ENCODE measurements at places on chromosomes 3 and 15.

- DNase-seq, result no peak
Observed at GRCh38 chr15:73522011-73522410, 79.0 kb downstream of the REC114 start.

GRCh38 chr15:41860049-41860828 is 21.6 kb downstream of the PLA2G4B start:
- no peak for DNase-seq

DNA sequence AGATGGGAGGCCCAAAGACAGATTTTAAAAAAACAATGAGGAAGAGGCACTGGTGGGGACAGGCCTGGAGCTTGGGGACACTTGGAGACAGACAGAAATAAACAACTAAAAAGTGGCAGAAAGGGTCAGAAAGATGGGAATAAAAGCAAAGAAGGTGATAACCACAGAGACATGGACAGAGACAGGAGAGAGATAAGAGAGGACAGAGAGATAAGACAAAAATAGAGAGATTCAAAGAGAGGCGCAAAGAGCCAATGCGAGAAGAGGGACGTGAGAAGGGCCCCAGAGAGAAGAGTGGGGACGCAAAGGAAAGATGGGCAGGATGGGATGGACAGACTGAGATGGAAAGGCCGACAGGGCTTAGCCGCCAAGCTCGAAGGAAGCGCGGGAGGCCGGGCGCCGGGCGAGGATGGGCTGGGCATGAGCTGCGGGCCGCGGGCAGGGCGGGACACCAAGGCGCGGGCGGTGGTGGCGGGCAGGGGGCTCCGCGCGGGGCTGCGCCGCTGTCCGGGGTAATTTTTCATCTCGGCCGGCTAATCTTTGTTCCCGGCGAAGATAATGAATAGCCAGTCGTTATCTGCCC is 3.1 kb upstream of the GATA2 start:
- DNase-seq, result no peak

- no peak for DNase-seq
Observed at GRCh38 chr3:76324101-76324500, 538.8 kb upstream of the ZNF717 start.

DNA sequence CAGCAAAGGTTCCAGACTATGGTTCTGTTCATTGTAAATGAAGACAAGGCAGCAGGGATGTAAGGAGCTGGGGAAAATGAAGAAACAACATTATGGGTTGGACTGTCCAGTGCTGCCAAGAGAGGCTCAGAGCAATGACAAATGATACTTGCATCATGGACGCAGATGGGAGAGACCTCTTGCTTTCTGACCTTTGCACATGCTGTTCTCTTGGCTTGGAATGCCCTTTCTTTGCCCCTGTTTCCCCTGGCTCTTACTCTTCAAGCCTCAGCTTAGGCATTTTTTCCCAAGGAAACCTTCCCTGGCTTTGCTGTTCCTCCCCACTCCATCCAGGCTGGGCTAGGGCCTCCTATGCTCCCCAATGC is 59.9 kb upstream of the RAD18 start:
- DNase-seq, result no peak

DNA sequence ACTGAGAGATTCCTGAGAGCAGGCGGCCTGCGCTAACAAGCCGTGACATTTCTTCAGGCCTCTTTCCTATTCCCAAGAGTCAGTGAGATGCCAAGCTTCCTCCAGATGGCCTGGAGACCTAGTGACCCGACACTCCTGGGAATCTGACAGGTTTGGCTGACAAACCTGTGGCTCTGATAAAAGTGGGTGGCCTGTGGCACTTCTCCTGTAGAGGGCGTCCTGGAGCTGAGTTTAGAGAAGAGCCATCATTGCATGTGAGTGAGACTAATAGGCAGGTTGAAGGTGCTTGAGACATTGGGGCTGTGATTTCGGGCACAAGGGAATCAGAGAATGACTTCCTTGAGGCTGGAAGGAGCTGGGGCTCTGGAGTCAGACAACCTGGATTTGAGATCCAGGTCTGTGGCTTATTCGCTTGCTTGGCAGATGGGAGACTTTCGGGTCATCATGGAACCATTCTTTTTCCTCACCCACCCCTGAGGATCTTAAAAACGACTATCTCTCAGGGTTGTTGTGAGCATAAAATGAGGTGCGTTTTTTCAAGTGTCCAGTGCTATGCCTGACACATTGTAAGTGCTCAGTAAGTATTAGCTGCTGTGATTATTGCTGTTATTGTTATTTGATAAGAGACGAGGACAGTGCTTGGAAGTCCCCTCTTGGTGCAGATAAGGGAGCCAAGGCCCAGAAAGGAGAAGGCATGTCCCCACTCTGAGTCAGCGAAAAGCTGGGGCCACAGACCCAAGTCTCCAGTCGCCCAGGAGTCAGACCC is 77.2 kb downstream of the SCN10A start:
- no peak for DNase-seq

DNA sequence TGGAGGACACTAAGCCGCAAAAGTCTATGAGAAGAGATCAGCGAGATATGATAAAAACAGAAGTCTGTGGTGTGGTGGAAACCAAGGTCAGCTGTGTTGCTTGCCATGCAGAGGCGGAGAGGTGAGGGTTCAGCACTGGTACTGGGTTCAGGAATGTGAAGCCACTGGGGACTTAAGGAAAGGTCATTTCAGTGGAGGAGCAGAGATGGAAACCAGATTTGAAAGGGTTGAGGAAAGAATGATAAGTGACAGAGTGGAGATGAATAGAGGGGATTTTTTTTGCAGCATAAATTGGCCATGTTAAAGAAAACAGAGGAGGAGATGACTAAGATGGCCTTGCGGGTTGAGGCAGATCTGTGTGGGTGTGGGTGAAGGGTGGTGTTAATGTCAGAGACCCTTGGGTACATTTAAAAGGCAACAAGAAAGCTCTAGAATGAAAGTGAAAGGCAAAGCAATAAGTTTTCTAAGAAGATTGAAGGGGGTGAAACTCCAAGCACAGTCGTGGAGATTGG is 265.5 kb downstream of the ADAMTSL3 start:
- no peak for DNase-seq

- no peak for DNase-seq
Observed at GRCh38 chr3:181735911-181736310, 24.2 kb downstream of the SOX2 start.

- no peak for DNase-seq
Observed at GRCh38 chr3:4581920-4582611, 88.9 kb downstream of the ITPR1 start.

- no peak for DNase-seq
Observed at GRCh38 chr15:64046421-64047153, at the start of gene DAPK2. Gene DAPK2, minus strand, starts transcription at chr15:64046485. Its CDS starts 6,224 bp downstream, at chr15:64040261.

- no peak for DNase-seq
Observed at GRCh38 chr3:42502429-42503250, at the start of gene VIPR1. Gene VIPR1, plus strand, starts transcription at chr3:42502643. Its CDS starts 93 bp downstream, at chr3:42502736.

GRCh38 chr3:17092583-17092933 is 207.8 kb downstream of the PLCL2 start:
- no peak for DNase-seq

All from GM04503 (cell line).